ENCODE measurements at places on chromosomes 6 and 20.
A peak's percentile ranks its signal among the peaks of the same experiment; 100 is the strongest.

DNA sequence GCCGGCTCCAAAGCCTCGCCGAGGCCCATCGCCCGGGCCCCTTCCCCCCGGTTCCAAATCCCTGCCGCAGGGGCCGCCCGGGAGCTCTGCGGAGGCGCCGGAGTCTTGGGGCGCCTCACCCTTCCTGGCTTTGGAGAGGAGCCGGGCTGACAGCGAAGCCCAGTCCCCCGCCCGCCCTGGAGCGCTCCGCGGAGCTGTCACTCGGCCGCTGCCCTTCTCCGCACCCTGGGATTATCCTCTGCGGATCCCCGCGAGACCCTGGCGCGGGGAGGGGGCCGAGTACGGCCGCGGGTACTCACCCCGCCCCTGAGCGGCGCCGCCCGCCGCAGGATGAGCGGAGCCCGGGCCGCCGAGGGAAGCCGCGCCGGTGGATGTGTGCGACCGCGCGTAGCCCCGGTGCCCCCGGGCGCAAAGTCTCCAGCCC lies 343 bp downstream of the SNAP91 start:
- DNase-seq = no peak

GRCh38 chr6:33207552-33208090 lies 679 bp upstream of the RING1 start:
- no peak for DNase-seq

GRCh38 chr6:64712606-64713005 lies 994.4 kb downstream of the EYS start:
- no peak for DNase-seq

GRCh38 chr6:88165844-88166492 lies at the start of gene CNR1:
Gene CNR1 (minus strand): TSS chr6:88166347. CDS start chr6:88145274, 21,073 bp downstream.
- peak; percentile 25 for DNase-seq

DNA sequence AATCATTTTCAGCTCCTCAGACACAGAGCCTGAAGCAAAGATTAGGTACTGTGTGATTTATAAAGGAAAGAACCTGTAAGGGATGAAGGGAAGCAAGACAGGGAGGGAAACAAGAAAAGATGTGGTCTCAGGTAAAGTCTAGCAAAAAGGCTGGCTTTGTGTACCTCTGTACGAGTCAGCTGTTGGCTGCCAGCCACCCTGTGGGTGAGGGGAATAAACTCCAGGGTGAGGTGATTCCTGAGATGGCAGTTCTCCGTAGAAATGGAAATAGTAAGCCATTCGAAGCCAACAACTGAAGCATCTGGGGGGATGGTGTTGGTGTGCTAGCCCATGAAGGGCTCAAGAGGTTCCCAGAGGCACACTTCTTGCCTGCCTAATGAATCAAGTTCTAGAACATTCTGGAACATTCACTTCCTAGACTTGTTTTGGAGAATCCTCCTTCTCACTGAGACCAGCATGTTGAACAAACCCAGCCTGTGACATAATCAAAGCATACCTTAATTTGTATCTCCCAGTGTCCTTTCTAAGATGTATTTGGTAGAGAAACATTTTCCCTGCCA lies 10.6 kb upstream of the TTPAL start:
- DNase-seq = no peak

Measured in activated naive CD8-positive, alpha-beta T cell treated with anti-CD3 and anti-CD28 coated beads, Interleukin-2, amount 50 U/mL, for 24 hours (primary cell).